GM04504 (cell line): ENCODE measurements at places on chromosomes 11 and 22.

DNA sequence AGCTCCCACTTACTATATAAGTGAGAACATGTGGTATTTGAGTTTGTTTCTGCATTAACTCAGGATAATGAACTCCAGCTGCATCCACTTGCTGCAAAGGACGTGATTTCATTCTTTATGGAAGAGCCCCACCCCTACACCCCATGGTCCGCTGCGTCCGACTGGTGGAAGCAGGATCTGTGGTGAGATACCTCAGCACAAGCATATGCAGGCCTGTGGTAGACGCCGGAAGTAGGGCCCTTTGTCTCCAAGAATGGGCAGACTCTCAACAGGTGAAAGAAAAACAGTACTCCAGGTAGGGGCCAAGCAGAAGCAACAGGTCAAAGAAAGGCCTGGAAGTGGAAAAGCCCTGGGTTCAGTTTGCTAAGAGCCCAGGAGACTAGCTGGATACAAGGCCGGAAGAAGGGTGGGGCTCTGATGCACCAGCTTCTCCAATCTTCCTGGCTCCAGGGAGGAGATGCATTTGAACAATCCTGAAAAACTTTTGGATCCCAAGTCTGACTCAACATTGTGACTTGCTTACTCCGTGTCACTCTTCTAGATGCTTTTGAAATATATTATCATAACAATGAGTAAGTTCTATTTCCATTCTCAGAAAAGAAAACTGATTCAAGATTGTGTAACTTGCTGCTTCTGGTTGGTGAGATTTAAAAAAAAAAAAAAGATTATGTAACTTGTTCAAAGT lies 30.4 kb downstream of the NEAT1 start:
- DNase-seq, result peak; percentile 89

DNA sequence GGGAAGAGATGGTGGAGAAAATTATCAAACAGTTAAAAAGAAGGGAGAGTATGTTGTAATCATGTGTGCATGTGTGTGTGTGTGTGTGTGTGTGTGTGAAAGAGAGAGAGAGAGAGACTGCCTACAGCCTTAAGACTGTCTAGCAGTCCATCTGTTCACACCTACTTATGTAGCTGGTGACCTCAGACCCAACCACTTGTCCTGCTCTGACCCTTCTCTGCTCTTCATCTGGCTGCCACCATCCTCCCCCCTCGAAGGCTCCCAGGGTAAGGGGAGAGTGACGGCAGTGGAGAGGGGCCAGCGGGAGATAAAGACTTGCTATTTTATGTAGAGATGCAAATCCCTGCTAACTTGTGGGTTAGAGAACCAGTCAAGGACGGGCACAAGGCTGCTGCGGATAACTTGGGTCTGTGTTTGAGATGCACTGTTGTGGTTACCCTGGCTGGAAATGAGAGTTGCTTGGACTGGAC lies 24.9 kb upstream of the GRAMD1B start:
- no peak for DNase-seq

DNA sequence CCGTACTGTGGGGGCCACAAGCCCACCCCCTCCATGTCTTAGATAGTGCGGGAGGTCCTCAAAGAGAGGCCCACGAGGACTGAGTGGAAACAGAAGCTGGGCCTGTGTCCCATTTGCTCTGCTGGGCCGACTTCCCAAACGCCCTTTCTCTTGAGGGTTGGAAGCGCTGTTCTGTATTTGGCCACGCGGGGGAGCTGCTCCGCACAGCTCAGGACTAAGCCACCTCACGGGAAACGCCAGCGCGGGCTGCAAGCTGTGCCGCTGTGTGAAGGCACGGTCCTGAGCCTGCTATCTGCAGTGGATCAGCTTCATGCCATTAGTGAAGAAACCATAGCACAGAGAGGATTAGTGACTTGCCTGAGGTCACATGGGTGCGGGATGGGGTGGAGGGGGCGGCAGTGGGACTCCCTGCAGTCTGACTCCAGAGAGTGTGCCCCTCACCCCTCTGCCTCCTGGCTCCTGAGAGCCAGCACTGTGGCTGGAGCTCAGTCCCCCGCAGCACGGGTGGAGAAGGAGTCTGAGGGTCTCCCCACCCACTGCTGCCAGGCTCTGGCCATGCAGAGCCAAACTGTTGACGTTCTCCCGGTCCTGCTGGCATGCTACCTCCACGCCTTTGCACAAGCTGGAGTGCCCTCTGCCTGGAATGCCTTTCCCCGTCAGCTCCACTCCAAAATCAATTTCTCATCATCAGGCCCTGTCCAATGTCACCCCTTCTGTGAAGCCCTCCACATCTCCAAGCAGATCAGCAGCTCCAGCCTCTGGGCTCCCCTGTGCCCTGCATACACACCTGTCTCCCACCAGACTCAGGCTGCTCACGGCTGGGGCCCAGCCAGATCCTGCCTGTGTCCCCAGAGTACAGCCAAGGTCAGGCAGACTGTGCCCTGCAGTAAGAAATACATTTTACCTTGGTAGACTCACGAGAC lies 51.5 kb upstream of the LRRC32 start:
- DNase-seq, result peak; percentile 57

DNA sequence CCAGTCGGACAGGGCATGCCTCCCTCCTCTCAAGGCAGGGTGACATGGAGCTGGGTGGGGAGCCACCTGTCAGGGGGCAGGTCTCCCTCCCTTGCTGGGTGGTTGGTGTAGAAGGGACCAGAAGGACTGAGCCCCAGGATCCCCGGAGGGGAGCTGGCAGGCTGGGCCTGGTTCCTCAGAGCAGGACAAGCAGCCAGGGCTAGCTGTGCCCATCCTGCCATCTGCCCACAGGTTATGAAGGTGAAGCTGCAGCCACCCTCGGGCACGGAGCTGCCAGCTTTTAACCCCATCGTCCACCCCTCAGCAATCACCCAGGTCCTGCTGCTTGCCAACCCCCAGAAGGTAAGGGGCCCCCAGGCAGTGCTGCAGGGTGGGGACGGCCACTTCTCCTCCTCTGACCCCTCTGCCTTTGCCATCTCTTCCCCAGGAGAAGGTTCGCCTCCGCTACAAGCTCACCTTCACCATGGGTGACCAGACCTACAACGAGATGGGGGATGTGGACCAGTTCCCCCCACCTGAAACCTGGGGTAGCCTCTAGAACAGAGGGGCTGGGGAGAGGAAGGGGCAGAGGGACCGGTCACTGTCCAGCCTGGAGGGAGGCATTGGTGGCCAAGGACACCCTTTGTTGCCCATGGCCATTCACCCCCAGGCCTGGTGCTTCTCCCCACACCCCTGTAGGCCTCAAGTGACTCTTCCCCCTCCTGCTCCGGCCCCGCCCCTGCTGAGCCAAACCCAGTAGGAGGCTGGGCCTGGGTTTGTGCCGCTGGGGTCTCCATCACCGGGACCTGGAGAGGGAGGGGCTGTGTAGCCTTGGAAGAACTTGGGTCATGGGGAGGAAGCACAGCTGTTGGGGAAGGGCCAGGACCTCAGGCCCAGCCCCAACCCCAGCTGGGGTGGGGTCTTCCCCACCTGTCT lies 7.0 kb upstream of the SH3BP1 start:
- no peak for DNase-seq

DNA sequence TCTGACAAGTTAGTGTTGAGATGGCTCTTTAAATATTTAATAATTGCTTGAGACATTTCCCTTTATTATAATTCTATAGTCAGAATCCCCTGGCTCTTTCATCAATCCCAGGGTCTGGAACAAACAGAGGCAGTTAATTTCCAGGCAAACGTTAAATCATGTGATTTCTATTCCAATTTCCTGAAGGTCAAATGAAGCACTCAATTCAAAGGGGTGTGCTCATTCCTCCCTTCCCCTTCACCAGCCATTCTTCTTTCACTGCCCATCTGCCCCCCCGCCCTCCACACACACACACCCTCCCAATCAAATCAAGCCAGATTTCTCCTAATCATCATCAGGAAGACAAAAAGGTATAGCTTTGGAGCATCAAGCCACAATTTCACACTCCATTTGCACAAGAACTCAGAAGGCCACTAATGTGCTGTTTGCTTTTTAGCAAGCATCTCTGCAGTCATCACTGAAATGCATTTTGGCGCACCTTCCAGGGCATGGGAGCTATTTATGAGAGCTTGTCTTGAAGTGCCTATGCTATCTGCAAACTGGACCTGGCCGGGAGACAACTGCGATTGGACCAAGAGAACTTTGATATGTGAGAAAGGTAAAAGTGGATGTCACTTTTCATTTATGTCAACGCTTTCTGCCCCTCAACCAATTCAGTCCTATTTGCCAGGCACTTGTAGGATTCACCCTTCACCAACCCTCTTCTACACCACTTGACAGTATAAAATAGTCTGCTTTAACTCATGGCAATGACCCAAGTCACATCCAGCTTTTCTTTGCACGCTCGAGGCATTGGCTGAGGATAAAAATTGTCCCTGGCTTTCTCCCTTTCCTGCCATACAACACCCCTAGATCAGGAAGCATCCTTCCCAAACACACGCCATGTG lies 315.1 kb upstream of the API5 start:
- no peak for DNase-seq

- no peak for DNase-seq
Measured at GRCh38 chr11:17762309-17762974, 27.9 kb downstream of the KCNC1 start.

- DNase-seq, result no peak
Measured at GRCh38 chr11:113137713-113138529, 176.5 kb upstream of the TTC12 start.

DNA sequence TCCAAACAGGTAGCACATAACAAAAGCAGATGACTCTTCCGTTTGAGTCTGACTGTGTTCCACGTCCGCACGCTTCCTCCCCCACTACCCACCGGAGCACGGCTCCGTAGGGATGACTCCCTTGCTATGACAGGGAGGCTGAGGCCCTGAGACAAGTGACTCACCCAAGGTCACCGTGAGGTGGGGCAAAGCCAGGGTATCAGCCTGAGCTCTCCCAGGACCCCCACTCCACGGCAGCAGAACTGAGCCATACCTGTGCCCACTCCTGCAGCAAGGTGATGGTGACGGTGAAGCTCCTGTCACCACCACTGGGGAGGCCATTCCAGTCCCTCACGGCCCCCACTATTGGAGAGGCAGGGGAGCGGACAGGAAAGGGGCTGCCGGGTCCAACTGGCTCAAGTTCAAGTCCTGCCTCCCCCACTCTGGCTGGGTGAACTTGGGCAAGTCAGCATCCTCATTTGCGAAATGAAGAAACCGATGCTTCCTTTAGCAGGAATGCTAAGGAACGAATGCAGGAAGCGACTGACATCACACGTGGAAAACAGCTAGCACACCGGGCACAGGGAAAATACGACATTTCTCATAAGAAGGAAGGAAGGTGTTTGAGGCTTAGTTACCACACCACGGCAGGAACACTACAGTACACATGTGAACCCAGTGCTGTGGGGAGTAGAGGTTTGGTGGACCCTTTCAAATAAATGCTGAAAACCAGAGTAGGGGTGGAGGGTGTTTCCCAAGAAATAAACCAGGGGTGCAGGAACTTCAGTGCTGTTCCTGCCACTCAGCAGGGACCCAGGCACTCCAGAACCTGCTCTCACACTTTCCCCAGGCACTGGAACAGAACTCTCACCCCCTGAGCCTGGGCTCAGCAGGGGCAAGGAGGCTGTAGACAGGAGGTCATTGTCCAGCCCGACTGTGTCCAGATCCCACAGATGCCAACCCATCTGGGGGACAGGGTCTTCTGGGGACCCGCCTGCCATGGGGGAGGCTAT lies 32.4 kb upstream of the CBX7 start:
- DNase-seq, result no peak

DNA sequence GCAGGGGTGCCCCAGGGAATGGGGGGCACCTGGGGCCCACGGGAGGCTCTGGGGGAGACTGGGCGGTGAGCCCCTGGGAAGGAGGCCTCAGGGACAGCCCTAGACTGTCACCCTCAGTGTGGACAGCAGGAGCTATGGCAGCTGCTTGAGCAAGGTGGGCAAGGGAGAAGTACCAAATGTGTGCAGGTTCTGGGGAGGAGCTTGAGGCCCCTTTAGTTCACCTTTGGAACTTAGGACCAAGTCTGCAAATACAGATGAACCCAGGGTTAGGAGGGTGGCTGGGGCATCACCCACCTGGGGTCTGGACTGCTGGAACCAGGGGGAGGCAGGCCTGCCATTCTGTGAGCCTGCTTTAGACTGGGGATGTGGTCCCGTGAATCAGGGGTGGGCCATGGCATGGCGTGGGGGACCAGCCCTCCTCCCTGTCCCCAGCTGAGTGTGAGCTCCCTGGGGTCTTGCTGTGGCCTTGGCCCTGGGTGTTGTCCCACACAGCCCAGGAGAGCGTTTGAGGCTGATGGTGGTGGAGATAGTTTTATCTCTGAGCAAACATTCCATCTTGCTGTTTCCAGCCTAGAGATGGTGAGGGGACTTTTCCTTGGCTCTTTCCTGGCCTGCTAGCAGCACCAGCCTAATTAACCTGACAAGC lies 122.3 kb downstream of the KCNQ1 start:
- no peak for DNase-seq

GRCh38 chr22:25497716-25498115 lies 66.8 kb upstream of the GRK3 start:
- no peak for DNase-seq
